Astrocyte (in vitro differentiated cells and primary cell): ENCODE measurements at places on chromosomes 5 and 9. TPM values are rescaled to one million over a fixed set of nuclear protein-coding genes. Genes with fewer than 3 reads are reported as not detected.

DNA sequence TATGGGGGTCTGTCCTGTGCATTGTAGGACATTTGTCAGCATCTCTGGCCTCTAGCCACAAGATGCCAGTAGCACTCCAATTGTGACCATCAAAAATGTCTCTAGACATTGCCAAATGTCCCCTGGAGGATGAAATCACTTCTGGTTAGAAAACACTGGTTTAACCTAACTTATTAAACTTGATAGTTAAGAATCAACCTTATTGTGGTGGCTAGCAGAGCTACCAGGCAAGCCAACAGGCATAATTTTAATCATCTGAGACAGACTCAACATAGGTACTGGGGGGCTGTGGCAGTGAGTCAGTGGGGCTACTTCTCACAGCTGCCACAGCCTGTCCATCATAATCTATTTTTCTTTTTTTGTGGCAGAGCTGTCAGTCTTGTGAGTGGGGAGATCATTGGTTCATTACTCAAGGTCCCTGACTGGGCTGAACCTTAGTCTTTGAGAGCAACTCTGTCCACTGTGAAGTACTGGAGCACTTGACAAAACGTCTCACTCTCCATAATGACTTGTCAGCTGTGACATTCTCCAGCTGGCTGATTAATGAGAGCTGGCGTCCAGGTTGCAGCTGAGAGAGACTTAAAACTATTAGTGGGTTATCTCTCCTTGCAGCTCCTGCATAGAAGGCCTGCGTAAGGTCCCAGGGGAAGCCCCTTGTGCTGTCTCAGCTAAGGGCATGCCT, 107.9 kb downstream of the DCP2 start:
- DNase-seq, result no peak

TPD52L3 gene
- total RNA-seq, result not detected in 2 replicates

DNA sequence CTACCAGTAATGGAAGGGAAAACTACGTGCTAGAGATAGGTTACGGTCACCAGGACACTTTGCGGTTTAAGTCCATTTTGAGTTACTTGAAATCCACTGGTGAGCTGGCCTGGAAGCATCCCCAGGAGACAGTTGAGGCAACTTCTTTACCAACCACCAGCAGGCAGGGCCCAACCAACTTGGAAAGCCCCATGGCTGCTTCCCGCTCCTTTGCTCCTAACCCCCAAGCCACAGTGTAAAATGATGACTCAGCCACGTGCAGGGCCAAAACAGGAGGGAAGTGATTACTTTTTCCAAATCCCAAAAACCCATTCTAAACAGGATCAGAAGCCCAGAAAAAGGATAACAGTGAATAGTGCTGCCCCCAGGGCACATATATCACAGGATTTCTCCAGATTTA, 87.4 kb downstream of the PAX5 start:
- peak; percentile 36 for DNase-seq

GRCh38 chr9:4425319-4426045, 64.8 kb upstream of the SLC1A1 start:
- no peak for DNase-seq

DNA sequence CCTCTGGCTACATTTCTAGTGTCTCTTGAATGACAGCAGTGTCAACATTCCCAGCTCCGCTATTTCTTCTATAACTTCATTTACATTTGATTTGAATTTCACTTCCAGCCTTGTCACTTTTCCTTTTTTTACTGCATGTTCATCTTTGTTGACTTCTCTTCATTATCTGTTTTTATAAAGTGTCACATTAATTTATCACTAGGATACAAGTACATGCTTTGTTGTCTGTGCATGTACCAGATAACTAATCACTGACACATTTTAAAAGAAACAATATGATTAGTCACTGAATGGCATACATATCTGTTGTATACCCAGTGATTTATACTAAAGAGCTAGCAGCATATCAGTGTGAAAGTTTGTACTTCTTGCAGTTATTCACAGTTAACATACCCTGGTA, 29.1 kb downstream of the ARSK start:
- DNase-seq, result no peak

ADGRD2 gene
- total RNA-seq, result not detected in 2 replicates

DNA sequence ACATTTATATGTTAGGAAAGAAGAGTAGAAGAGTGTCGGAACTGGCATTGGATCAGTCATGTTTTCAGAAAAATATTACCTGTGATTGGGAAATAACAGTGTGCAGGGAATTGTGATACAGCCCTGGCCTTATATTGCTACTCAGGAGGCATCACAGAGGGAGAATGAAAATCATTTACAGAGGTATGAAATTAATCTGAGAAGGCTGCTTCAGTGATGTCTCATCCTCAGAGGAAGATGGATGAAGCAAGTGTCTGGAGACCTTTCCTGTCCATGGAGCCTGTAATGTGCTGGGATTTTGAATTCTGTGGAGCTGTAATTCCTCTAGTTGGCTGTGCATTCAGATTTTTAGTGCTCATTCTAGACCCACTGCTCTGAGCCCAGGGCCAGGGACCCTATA, 3.8 kb downstream of the ACTBL2 start:
- DNase-seq, result no peak

GRCh38 chr5:116536316-116537083, 38.1 kb downstream of the SEMA6A start:
- no peak for DNase-seq

DNA sequence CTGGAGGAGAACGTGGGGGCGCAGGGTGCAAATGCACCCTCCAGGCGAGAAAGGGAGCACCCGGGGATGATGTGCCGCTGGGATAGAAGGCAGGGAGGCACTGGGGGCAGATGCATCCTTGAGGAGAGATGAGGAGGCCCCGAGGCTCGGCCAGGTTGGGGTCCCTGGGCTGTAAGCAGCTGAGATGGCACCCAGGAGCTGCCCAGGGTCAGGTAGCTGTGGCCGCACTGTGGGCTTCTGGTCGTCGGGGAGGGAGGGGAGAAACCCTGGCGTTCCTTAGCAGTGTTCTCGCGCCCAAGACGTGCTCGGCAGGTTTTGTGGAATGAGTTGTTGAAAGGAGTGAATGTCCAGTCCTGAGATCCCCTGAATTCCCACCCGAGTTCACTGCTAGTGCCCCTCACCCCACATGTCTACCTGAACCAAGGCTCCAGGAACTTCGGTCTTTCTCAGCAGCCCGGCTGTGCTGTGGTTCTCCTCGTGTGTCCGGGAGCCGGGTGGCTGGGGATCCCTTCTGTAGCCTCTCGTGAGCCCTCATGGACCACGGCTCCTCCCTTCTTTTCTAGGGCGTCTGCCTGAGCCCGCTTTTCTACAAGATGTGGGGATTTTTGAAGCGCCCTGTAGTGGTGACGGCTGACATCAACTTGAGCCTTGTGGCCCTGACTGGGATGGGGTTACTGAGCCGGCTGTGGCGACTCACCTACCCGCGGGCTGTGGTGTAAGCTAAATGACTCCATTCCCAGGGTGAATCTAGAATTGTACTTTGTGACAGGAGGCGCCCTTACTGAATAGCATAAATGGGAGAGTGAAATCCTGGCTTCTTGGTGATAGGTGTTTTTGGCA, 1.1 kb downstream of the POMT1 start:
- DNase-seq, result no peak

DNA sequence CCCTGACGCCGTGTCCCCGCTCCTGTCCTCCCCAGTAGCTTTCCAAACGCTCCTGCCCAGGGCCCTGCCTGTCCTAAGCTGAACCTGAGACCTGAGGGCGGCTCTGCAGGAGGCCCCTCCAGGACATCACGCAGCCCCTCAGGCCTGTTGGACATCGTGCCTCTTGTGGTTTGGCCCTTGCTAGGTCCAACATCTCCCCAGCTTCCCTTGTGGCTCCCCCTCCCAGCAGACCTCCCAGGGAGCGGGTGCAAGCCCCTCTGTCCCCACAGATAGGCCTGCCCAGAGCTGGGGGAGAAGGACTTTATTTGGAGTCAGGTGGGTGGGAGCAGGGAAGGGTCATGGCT, 4.1 kb downstream of the OBP2B start:
- no peak for DNase-seq

DNA sequence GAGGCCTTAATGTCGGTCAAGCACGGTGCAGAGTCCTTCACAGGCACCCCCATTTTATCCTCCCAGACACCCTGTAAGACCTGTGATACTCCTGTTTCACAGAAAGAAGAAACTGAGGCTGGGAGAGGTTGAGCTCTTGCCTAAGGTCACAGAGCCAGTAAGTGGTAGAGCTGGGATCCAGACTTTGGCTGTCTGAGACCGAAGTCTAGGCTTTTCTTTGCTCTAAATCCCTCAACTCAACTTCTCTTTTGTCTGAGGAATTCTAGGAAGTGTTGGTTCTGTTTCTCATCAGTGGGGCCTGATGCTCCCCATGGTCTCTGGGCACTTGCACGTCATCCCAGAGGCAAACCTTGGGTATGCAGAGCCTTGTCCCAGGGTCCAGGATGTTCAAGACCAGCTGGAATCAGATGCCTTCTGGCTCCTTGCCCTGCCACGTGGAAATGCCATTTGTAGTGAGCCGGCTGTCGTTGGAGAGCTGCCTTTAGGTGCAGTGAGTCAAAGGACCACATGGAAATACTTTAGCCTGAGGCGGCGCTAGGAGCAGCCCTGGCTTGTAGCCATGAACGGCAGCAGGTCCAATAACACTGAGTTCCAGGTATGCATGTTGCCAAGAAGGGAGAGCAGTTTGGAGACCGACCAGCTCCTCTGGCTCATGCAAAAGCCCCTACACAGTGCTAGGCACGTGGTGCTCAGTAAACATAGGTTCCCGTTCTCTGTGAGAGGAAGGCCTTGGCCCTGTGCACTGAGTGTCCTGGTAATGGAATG, 9.2 kb downstream of the DCANP1 start:
- peak; percentile 91 for DNase-seq

- DNase-seq, result peak; percentile 1
Measured at GRCh38 chr9:99905833-99906402, 536 bp upstream of the STX17 start.

GRCh38 chr5:135126688-135127438, 92.8 kb upstream of the PITX1 start:
- no peak for DNase-seq

OR1Q1 gene
- not detected in 2 replicates for total RNA-seq

MCIDAS gene
- not detected in 2 replicates for total RNA-seq

DNA sequence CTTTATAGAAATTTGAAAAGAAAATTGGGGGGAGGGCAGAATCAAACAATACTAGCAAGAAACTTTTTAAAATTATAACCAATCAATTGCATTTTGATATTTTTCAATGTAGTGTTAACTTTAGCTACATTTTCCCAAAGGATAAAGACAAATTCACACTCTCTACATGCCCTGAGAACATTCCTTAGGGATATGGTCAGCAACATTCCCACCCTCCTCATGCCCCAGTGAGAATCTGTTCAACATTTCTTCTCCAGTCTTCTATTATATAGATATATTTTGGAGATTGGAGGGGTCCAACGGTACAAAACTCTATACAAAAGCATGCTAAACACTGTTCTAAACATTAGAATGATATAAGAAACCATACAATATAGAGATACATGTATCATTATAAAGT, 11.6 kb upstream of the PRR16 start:
- peak; percentile 29 for DNase-seq

CXCL14 gene
- total RNA-seq, result 0.53 and 1.0 TPM in 2 replicates

DNA sequence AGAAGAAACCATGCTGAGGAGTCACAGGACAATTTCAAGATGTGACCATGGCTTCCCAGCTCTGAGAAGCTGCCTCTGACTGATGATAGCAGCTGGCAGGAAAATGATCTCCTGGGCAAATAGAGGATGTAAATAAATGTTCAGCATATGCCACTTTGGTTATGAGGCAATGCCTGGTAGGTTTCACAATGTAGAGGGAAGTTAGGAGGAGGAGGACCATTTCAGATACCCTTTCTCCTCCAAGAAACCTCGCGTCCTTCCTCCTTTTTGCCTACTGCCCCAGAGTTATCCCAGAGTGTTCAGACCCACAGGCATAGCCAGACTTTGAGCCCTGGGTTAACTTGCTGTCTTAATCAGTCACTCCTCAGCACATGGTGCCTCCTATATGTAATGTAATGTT, 541.6 kb upstream of the DAP start:
- no peak for DNase-seq

GRCh38 chr5:136159457-136159856, 26.8 kb downstream of the SMAD5 start:
- peak; percentile 66 for DNase-seq

- DNase-seq, result no peak
Measured at GRCh38 chr9:127887792-127888191, 10.3 kb upstream of the AK1 start.

GRCh38 chr5:89435347-89435746, 552.4 kb upstream of the MEF2C start:
- no peak for DNase-seq

TRPM3 gene
- 0.14 and 0.22 TPM in 2 replicates for total RNA-seq

- DNase-seq, result no peak
Measured at GRCh38 chr9:71490810-71491209, 277.5 kb downstream of the CEMIP2 start.

- DNase-seq, result peak; percentile 70
Measured at GRCh38 chr9:78858266-78858665, 561.3 kb downstream of the PSAT1 start.

ZNF354C gene
- 3.3 and 4.1 TPM in 2 replicates for total RNA-seq

IL5 gene
- not detected in 2 replicates for total RNA-seq

GRCh38 chr5:142038735-142039134, 25.9 kb upstream of the GNPDA1 start:
- no peak for DNase-seq

DNA sequence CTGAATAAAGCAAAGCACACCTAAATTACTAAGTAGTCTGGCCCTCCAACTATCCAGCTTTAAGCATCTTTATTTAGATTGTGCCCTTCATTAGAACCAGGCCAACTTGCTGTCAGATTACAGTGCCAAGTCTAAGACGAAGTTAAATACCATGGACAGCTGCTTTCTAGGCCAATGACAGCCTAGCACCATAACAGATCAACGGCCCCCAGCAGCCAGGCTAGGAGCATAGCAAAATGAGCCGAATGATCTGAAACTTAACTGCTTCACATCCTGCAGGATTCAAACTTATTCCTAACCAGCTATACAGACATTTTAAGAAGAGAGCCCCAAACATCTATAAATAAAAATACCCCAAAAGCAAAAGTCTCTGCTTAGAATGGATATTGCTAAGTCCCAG, 6.8 kb downstream of the SLC24A2 start:
- DNase-seq, result no peak

- DNase-seq, result no peak
Measured at GRCh38 chr5:93511445-93511844, 69.6 kb downstream of the NR2F1-AS1 start.

PHAX gene
- 51.1 and 58.1 TPM in 2 replicates for total RNA-seq

QRFP gene
- not detected in 2 replicates for total RNA-seq

- no peak for DNase-seq
Measured at GRCh38 chr5:132087176-132087575, 13.6 kb downstream of the CSF2 start.

IGFBPL1 gene
- total RNA-seq, result 5.6 and 11.0 TPM in 2 replicates

DNA sequence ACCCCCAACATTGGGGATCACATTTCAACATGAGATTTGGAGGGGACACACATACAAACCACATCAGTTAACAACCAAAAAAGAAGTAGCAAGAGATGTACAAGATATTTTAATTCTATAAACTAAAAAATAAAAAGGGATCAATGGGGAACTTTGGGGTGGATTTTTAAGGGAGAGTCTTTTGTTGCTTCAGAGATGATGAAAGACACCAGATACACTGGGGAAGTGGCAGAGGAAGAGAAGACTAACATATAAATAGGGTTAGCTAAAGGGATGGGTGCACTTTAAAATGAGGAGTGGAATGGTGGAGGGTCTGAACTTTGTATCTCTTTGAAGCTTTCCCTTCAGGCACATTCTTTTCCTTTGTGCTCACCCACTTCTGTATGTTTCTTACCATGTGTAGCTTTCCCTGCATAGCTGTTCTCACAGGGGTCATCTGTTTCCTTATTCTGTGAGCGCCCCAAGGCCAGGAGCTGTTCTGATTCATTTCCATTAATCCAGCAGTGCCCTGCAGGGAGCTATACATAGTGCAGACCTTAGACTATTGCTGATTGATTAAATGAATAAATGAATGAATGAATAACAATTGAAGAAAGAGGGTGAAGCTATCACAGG, 531.6 kb upstream of the KLF4 start:
- no peak for DNase-seq

GRCh38 chr9:88005240-88005639, 30.9 kb upstream of the CDK20 start:
- peak; percentile 65 for DNase-seq
